ENCODE measurements at places on chromosomes 7 and 10.

DNA sequence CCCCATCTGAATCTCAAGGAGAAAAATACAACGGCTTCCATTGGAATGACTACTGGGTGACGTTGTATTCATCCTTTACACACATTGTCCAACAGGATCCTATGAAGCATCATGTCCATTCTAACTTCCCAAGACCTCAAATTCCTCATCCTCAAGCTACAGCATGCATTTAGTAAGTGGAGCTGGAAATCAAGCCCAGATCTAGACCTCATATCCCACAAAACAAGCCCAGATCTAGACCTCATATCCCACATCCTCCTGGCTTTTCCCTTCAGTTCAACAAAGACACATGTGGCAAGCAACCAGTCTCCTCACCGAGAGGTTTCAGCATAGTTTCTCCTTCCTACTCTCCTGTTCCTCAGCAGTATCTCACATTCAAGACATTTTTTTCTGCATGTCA lies 12.2 kb downstream of the IGF2BP3 start:
- no peak for DNase-seq

DNA sequence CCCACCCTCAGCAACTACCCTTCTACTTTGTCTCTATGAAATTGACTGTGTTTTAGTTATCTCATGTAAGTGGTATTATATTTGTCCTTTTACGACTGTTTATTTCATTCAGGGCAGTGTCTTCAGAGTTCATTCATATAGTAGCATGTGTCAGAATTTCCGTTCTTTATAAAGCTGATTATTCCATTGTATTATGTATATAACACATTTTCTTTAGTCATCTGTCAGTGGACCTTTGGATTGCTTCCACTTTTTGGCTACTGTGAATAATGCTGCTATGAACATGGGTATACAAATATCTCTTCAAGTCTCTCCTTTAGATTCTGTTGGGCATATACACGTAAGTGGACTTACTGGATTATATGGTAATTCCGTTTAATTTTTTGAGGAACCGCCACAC lies 14.5 kb downstream of the SLF2 start:
- peak; percentile 5 for DNase-seq

- no peak for DNase-seq
Measured at GRCh38 chr7:77653572-77653971, 42.7 kb upstream of the RSBN1L start.

GRCh38 chr7:108048422-108048821 lies 45.5 kb upstream of the LAMB1 start:
- no peak for DNase-seq

GRCh38 chr7:51344406-51345138 lies 28.0 kb upstream of the COBL start:
- no peak for DNase-seq

DNA sequence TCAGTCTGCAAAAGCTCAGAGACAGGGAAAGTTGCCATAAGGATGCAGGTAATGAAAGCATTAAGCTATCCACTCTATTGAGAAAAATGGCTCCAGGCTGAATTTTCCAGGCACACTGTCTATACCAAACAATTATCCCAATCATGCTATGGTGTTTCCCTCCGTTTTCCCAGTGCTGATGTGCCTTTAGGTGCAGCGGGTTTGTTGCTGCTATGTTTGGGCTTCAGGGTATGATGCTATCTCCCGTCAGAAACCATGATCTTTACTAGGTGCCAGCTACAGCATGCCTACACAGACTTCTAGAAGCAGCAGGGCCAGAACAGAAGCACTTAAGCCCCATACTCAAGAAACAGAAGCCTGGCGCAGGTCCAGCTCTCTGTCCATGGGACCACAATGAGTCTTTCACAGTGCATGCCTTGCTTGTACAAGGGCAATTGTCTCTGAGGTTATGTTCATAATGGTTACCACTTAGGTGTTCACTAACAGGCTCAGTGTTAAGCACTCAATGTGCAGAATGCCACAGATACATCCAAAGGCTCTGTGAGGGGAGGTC lies 19.4 kb downstream of the STEAP1B start:
- no peak for DNase-seq

DNA sequence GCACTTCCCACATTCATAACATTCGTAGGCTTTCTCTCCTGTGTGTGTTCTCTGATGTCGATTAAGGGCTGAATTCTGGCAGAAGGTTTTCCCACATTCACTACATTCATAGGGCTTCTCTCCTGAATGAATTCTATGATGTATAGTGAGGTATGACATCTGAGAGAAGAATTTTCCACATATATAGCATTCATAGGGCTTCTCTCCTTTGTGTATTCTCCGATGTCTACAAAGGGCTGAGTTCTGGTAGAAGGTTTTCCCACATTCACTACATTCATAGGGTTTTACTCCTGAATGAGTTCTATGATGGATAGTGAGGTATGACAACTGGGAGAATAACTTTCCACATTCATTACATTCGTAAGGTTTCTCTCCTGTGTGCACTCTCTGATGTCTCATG lies 15.6 kb downstream of the ZNF12 start:
- no peak for DNase-seq

- DNase-seq, result no peak
Measured at GRCh38 chr7:99539213-99539811, 12.6 kb downstream of the FAM200A start.

DNA sequence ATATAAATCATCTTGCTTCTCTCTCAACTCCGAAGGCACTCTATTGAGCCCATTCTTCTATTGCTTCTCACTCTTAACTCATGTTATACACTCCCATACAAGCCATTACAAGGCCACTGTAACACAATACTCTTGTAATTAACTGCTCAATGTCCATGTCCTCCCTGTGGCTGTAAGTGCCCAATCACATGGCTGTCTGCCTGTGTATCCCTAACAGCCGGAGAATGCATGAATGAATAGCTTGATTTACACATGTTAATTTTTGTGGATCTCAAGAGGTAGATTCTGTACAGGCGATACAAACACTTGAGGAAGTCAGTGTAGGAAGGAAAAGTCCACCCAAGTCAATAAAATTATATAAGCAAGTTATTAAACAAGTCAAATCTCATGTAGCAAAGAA lies 215.6 kb downstream of the DOCK4 start:
- DNase-seq, result no peak

- no peak for DNase-seq
Measured at GRCh38 chr10:21020545-21020944, 123.4 kb upstream of the NEBL start.

GRCh38 chr7:112192236-112193154 lies 13.7 kb downstream of the DOCK4 start:
- peak; percentile 63 for DNase-seq

DNA sequence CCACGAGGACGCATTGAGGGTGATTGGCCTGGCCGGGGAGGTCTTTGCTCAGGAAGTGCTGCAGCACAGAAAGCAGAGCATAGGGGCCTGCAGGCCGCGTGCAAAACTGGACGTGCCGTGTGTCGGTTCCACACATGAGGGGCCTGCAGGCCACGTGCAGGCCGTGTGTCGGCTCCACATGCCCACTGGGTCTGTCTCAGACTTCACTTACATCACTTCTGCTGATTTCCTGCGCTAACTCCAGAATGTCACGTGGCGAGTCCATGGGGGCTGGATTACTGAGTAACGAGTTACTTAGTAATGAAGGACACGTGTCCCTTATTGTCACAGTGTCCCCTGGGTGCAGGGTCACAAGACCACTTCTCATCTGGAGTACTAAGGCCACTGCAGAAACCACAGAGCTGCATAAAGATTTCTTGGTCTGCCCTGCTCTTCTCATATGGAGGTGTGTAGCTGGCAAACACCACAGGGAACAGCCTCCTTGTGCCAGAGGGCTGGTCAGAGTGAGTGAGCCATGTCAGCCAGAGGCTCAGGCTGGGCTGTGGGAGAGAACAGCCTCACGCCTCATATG lies 60.8 kb downstream of the GDI2 start:
- DNase-seq, result no peak

- no peak for DNase-seq
Measured at GRCh38 chr7:98562381-98562823, 54.7 kb upstream of the NPTX2 start.

GRCh38 chr10:103660364-103661197 lies 167.1 kb downstream of the NEURL1 start:
- DNase-seq, result peak; percentile 56

DNA sequence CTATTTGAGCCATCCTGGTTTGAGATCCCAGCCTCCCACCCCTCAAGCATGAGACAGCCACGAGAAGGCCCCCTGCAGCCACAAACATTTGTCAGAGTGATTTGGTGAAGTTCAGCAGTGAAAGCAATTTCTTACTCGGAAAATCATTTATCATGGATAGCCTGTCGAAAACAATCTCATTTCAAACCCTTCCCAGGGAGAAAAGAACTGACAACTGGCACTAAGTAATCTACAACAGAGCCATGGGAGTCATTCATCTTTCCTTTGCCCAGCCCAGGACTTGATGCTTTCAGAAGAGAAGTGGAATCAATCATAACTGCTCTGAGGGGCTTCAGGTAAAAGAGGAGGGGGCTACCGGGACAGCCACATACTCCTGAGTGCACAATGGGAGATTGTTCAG lies 411.2 kb downstream of the KCNMA1 start:
- DNase-seq, result no peak

- no peak for DNase-seq
Measured at GRCh38 chr10:129912166-129912917, 51.7 kb downstream of the EBF3 start.

DNA sequence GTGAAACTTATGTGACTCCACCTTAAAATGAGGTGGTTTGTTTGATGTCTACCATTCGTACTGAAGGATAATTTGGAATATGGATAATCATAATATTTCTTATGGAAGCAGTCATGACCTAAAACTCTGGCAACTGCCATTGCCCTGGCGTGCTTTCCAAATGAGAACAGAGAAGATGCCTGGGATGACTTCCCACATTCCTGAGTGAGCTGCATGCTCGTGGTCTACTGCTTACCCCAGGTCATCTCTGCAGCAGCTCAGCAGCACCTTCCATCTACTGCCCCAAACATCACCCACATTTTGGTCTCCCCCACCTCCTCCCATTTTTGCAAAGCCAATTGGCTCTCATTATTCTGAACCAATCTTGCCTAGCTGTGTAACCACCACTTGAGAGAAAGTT lies 40.1 kb downstream of the LYZL1 start:
- peak; percentile 45 for DNase-seq

DNA sequence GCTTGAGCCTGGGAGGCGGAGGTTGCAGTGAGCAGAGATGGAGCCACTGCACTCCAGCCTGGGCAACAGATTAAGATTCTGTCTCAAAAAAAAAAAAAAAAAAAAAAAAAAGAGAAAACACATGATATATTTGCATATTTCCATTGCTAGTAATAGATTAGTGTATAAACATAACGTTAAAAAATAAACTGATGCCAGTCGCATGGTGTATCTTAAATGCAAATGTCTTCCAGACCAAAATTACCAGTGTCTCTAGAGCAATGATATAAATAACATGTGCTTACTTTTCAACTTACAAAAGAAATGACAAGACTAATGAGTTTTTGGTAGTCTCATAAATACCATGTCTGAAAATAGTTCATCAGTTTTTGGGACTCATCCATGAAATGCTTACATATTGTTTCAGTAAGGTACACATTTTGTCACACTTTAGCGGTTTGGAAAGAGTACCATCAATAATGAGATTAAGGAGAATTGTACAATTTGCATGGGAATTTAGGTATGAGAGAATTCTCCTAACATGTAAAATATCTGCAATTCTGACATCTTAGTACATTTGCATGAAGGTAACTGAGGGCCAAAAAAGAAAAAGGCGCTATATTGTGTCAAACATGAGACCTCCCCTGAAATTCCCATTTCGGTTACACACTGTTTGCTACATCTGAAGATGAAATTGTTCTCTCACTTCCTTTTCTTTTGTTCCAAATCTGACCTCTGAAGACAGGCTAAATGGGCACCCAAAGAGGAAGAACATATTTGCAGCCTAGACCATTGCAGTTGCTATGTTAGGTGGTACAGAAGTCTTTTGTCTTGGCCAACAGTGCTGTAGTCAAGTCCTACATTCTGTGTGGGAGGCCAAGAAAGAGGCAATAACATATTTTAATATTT lies 51.5 kb upstream of the PIP4K2A start:
- no peak for DNase-seq

Measured in fibroblast of pulmonary artery (primary cell).